ENCODE measurements at places on chromosomes 7 and 10. TPM values are rescaled to one million over a fixed set of nuclear protein-coding genes. Genes with fewer than 3 reads are reported as not detected.

The ACTL6B gene
- polyA plus RNA-seq, result not detected

The SPDYE2B gene
- 5.1 TPM for polyA plus RNA-seq

The PROSER2 gene
- 5.5 TPM for polyA plus RNA-seq

- DNase-seq, result no peak
These were observed 443.7 kb upstream of the LRRN3 start for GRCh38 chr7:110647266-110647665.

- no peak for DNase-seq
These were observed 108.7 kb upstream of the ITGB1 start for GRCh38 chr10:33066558-33067236.

GRCh38 chr10:113068178-113068890 is 118.3 kb downstream of the TCF7L2 start:
- no peak for DNase-seq

DNA sequence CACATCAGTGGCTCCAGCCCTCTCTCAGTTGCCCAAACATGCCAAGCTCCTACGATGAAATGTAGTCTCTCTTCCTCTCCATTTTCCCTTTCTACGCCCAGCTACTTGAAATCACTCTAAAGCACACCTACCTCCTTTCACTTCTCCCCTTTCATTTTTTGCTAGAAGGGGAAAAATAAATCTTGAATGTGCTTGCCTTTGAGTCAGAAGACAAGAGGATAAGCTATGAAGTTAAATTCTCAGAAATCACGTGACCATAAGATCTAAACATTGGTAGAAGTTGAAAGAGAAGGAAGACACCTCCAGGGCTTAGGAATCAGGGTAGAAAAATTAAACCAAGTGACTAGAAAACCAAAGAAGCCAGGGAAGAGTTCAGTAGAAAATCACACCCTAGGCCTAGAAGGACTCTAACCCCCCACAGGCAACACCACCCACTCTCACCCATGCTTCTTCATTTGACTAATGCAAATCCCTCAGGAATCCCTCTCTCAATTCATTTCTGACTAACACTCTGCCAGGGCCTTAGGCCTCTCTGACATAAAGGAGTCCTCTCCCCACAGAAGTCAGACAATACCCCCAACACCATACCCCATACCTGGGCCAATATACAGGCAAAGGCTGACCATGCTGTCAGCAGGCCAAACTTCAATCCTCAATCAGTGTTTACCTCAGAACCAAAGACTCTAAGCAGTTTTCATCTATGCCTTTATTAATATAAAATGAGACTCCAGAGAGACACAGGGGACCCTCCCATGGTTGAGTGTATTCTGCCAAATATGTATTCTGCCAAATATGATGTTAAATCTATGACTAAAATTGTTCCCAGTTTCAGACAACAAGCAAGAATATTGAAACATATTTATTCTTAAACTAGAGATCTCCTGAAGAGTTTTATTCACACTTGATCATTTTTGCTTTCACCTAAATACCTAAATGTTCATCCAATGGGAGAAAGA is 84.8 kb downstream of the ELMO1 start:
- DNase-seq, result no peak

DNA sequence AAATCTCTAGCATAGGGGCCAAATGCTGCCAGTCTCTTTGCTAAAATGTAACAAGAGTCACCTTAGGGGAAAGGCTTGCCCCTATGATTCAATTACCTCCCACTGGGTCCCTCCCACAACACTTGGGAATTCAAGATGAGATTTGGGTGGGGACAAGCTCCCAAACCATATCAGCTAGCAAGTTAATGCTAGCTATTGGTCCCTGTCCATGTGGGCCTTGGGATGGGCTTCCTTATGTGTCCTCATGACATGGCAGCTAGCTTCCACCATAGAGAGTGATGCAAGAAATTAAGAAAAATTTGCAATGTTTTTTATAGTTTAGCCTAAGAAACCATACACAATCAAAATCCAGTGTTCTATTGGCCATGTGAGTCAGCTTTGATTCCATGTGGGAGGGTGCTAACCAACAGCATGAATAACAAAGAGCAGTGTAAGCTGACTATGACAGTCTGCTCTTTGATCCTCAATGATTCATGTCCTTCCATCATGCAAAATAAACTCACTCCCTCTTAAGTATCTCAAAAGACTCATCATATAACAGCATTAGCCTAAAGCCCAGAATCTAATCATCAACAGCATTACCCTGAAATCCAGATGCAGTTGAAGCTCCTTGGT is 21.7 kb upstream of the ZNF365 start:
- DNase-seq, result no peak

GRCh38 chr10:67492317-67493019 is 203.5 kb downstream of the CTNNA3 start:
- no peak for DNase-seq

DNA sequence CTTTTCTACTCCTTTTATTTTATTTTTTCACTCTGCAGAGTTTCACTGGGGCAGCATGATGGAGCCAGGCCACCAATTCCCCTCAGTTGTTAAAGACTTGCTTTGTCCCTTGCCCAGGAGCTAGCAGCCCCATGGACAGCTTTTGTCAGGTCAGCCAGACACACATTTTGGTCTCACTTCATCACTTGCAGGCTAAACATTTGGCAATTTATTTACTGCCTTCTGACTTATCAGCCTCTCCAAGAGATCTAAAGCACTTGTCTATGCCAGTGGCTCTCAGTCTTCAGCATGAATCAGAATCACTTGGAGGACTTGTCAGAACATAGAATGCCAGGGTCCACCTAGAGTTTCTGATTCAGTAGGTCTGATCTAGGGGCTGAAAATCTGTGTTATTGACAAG is 66.4 kb upstream of the GDF10 start:
- no peak for DNase-seq

- DNase-seq, result no peak
These were observed 173.7 kb downstream of the LRMDA start for GRCh38 chr10:75605096-75605495.

All from hindlimb muscle (tissue), 1 donor.